GM23248 (cell line): ENCODE measurements at places on chromosomes 1 and 21.

- no peak for DNase-seq
Observed at GRCh38 chr1:236942431-236942830, 61.8 kb downstream of the MT1HL1 start.

DNA sequence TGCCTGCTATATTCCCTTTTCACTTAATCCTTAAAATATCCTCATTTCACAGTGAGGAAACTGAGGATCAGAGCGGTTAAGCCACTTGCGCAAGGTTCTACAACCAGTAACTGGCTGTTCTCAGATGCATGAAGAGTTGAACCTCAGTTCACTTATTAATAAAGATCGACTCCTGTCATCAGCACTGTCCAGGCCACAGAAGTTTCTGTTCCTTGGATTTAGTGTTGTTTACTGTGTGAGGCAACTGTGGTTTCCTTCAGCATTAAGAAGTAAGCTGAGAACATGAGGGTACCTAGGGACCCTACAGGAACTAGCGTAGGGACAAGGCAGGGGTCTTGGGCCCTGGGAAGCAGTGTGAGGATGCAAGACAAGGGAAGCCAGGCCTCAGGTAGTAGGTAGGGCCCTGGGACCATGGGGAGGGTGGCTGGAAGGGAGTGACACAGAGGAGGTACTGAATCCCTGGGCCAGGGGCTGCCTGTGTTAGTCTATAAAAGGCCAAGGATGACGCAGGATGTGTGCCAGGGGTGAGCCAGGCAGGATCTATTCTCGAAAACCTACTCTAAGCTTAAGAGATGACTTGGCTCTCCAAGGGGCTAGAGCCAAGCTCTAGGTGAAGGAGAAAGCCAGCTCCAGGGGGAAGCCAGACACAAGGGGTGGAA is 181.2 kb upstream of the CSF3R start:
- no peak for DNase-seq

DNA sequence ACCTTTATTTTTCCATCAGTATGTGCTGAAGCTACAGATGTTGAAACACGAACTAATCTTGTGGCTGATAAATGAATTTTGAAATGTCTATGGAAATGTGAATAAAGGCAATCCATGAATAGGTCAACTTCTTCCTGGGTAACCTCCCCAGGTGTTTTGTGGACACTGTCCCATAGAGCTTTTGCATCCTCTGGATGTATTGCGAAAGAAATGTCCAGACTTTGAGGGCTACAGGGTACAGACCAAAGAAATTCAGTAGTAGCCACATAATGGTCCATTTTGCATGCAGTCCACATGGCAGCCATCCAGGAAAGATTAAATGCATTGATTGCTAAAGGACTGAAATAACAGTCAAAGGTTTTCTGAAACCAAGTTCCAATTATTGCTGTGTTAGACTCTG is 21.5 kb upstream of the DARS2 start:
- DNase-seq, result no peak

DNA sequence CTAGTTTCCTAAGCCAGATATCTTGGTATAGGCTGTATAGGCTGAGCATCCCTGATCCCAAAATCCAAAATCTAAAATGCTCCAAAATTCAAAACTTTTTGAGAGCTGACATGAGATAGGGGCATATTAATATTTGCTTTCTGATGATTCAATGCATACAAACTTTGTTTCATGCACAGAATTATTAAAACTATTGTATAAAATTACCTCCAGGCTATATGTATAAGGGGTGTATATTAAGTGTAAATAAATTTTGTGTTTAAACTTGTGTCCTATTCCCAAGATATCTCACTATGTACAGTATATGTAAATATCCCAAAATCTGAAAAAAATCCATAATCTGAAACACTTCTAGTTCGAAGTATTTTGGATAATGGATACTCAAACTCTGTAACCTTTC is 2.6 kb downstream of the WDR64 start:
- DNase-seq, result no peak

DNA sequence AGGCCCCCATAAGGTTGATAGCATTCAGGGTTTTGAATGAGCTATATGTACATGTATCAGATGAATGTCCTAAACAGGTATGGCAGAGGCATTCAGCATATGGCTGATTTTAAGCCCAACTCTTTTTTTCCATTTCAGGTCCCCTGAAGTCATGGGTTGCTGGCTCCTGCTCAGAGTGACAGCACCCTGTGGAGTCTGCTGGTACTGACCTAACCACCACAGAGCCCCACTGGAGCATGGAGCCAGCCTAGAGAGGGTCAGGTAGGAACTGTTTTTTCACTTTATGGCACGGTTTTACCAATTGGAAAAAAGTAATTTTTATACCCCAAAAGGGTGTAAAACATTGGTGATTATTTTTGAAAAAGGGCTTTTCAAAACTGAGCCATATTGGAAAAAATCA is 82.5 kb upstream of the MPC2 start:
- DNase-seq, result no peak

DNA sequence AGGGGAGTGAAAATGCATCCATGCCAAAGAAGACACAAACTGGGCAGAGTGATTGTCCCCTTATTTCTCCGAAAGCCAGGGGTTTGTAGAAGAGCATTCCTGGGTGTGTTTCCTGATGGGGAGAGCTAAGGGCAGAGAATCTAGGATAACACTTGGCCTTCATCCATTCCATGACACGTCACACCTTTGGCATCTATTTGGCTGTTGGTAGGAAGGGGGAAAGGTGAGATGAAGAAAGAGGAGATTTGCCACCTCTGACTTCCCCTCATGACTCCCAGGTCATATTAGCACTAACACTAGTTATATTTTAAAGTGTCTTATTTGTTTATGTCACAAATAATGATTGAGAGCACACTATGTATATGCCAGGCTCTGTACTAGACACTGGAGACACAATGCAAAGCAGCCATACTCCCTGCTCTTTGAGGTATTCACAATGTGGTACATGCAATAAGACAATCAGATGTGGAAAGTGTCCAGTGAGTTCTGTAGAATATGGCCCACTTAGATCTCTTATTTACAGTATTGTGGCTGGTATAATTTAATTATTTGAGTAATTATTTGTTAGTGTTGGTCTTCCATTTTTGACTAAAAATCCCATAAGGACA is 54.5 kb upstream of the GADD45A start:
- DNase-seq, result no peak

GRCh38 chr1:22572818-22573217 is 9.5 kb downstream of the EPHA8 start:
- DNase-seq, result no peak

GRCh38 chr1:219324629-219325367 is 151.1 kb downstream of the LYPLAL1 start:
- DNase-seq, result peak; percentile 96

DNA sequence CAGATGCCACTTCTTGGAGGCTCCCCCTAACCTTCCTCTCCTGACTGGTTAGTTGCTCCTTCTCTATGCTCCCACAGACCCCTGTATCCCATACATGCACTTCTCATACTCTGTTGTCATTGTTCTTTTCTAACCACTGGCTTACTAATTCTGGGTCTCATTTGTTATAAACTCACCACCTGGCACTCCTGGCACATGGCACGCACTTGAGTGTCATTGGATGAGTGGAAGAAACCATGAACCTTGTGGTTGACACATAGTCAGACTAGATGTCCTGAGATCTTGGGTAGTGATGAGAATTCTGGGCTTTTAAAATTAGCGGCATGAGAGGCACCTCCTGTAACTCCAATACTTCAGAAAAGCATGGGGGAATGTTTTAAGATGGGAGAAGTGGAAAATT is 49.3 kb downstream of the TRIM62 start:
- DNase-seq, result no peak

DNA sequence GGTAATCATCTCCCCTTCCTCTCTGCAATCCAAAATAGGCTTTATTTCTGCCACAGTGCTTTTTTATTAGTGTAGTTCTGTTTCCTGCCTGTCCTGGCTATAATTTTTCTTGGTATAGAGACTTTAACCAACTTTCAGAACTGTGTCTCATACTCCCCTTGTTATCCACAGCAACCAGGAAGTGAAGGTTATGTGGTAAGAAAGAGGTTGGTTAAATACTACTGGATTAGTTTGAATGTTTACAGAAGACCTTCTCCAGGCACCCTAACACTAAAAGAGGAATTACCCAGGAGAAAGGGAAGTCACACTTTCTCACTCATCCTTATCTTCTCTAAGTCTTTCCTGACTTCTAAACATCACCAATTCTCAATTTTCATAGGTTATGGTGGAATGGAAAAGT is 17.8 kb upstream of the TNFSF4 start:
- no peak for DNase-seq

- no peak for DNase-seq
Observed at GRCh38 chr1:193537266-193538002, 351.0 kb upstream of the B3GALT2 start.

- no peak for DNase-seq
Observed at GRCh38 chr21:41666641-41667081, 100.2 kb downstream of the RIPK4 start.

GRCh38 chr1:234836045-234836681 is 226.2 kb upstream of the IRF2BP2 start:
- no peak for DNase-seq

GRCh38 chr1:78329475-78329874 is 161.3 kb upstream of the PTGFR start:
- no peak for DNase-seq

DNA sequence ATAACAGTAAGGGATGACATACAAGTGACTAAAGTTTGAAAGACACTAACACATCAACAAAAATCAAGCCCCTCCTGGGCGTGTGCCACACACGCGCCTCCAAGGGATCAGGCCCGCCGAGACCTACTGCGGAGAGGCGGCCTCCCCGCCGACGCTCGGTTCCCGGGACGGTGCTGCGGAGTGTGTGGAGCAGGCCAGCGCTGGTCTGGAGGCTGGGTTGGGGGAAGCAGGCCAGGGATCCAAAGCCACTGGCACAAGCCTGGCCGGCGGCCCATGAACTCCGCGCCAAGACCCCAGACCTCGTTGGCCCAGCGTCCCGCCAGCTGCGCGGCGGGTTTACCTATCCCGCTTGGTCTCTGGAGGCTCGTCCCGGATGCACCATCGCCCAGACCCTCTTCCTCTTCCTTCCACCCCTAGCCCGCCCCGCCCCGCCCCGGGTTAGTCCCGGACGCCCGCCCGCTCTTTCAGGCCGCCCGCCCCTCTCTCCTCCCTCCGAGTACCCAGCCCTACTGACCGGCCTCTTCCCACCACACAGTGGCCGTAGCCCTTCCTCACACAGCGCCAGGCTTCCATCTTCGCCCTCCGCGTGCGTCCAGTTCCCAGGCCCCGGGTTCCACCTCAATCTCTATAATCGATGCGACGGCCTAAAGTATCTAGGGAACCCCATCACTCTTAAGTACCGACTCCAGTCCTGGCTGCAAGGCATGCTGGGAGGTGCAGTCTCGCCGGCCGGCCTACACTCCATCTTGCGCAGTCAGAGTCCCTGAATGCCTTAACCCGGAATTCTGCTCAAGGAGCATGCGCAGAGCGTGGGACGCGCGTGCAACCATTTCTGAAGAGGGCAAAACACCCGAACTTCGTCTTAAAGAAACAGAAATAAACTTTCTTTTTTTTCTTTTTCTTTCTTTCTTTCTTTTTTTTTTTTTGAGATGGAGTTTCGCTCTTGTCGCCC is at the start of gene ANGEL2:
ANGEL2 (minus strand) TSS at position 769 of the 952 bp plus-strand sequence; CDS start at position 573, 196 bp downstream.
- peak; percentile 98 for DNase-seq

DNA sequence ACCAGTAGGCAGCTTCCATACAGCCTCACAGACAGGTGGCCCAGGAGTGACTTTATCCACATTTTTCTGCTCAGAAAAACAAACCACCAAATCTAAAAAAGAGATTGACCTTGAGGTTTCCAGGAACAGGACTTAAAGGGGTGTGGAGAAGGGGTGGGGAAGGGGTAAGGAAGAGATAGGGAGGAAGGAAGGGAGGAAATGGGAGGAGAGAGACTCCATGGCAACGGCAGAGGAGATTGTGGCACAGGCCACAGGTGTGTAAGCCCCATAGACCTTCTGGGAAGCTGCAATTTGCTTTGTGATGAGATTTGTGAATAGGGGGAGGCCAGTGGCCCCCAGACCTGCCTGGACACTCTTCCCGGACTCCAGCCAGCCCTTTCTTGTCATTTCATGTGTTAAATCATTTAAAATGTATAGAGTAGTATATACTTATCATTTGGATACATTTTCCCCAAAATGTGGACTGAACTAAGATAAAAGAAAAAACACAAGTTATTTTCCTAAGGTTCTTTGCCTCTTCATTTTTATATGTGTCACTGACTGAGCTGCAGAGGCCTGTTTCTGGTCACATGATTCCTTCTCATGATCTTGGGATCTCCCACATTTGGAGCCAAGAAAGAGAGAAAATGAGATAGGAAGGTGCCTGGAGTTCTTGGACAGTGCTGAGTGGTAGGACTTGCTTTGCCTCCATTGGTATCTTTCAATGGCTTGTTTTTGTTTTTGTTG is 55.5 kb downstream of the CLIC6 start:
- DNase-seq, result peak; percentile 52

- DNase-seq, result no peak
Observed at GRCh38 chr1:1620433-1621139, 5.3 kb downstream of the MIB2 start.

GRCh38 chr1:69673321-69673720 is 105.6 kb downstream of the LRRC7 start:
- no peak for DNase-seq

DNA sequence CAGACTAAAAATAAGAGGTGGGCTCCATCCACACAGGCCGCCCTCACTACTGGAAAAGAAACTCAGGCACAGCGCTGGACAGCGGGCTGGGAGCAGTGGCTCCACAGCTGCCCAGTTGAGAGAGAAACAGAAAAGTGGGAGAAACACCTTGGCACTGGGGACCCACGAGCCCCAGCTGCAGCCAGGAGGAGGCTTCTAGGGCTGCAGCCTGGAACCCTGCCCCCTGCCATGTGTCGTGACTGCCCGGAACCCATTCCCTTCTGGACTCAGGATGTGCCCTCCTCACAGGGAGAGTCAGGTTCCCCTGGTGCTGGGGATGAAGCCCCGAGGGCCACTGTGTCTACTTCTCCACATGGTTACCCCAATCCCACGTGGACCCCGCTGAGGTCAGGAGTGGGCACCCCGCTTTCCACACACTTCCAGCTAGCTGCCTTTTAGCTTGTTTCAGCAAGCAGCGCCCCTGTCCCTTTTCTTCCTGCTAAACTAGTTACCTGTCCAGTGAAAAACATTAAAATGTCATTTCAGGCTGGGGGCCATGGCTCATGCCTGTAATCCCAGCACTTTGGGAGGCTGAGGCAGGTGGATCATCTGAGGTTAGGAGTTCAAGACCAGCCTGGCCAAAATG is 35.9 kb downstream of the PARP1 start:
- DNase-seq, result no peak

GRCh38 chr1:209241487-209241886 is 342.0 kb upstream of the CAMK1G start:
- DNase-seq, result peak; percentile 23

GRCh38 chr1:68231627-68232288 is 565 bp downstream of the WLS start:
- DNase-seq, result peak; percentile 80
